ENCODE measurements at places on chromosomes 13 and 19.

GRCh38 chr13:35826626-35827254, 304.4 kb downstream of the DCLK1 start:
- DNase-seq = no peak

- DNase-seq = peak; percentile 90
These were observed at the start of gene JSRP1 for GRCh38 chr19:2255982-2256685. JSRP1 (minus strand) TSS chr19:2256417; CDS start chr19:2255314, 1,103 bp downstream.

- DNase-seq = no peak
These were observed 30.4 kb upstream of the PCDH8 start for GRCh38 chr13:52878831-52879230.

- DNase-seq = no peak
These were observed 46.9 kb downstream of the FGF9 start for GRCh38 chr13:21717817-21718216.

DNA sequence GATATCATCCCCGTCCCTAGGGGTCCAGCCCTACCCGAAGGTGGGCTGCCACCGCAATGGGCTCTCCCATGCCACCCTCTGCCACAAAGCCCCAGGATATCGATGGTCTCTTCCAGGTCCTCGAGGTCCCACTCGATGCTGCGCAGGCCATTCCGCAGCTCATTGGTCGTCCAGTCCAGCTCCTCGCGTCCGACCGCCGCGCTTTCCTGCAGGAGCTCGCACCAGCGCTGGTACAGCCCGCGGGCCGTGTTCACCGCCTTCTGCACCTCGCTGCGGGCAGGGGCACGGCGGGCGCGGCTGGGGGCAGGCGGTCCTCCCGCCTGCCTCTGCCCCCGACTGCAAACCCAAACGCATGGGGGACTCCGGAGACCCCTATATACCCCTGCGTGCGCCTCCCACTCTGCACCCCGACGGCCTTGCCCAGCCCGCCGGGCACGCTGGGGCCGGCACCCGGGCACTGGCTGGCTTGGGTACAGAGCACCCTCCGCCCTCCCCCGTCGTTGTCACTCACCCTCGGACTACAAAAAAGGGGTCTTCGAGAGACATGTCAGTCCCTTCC, 468 bp downstream of the STX10 start:
- DNase-seq = peak; percentile 62

DNA sequence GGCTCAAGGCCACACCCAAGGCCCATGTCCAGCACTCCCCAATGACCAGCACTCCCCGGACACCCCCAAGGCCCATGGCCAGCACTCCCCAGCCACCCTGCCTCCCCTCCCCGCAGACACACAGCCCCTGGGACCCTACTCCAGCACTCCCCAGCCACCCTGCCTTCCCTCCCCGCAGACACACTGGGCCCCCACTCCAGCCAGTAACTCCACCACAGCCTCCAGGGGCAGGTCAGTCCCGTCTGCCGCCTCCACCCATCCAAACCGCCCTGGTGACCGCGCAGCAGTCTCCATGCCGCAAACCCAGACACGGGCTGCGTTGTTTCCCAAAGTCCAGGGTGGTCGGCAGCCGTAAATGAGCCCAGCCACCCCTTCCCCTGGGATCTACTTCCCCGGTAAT, 70.7 kb downstream of the SPACA7 start:
- no peak for DNase-seq

DNA sequence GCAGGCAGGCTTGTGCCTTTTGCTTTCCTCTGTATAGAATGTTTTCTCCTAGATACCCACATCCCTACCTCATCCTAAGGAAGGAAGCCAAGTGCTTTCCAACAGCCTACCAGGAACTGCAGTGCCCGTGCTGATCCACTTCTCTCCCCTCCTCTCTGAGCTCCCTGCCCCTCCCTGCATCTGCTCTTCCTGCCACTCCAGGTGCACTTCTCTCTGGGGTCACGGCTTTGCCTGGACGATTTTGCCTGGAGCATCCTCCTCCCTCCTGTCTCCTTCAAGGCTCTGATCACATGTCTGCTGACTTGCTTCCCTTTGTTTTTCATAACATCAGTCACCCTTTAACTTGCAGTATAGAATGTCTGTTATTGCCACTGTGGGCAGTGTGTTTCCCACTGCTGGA, 34.7 kb upstream of the IRS2 start:
- no peak for DNase-seq

- no peak for DNase-seq
These were observed 42.1 kb downstream of the PTPRS start for GRCh38 chr19:5298471-5298901.

GRCh38 chr13:82636119-82636518, 1246.2 kb downstream of the SLITRK1 start:
- no peak for DNase-seq

DNA sequence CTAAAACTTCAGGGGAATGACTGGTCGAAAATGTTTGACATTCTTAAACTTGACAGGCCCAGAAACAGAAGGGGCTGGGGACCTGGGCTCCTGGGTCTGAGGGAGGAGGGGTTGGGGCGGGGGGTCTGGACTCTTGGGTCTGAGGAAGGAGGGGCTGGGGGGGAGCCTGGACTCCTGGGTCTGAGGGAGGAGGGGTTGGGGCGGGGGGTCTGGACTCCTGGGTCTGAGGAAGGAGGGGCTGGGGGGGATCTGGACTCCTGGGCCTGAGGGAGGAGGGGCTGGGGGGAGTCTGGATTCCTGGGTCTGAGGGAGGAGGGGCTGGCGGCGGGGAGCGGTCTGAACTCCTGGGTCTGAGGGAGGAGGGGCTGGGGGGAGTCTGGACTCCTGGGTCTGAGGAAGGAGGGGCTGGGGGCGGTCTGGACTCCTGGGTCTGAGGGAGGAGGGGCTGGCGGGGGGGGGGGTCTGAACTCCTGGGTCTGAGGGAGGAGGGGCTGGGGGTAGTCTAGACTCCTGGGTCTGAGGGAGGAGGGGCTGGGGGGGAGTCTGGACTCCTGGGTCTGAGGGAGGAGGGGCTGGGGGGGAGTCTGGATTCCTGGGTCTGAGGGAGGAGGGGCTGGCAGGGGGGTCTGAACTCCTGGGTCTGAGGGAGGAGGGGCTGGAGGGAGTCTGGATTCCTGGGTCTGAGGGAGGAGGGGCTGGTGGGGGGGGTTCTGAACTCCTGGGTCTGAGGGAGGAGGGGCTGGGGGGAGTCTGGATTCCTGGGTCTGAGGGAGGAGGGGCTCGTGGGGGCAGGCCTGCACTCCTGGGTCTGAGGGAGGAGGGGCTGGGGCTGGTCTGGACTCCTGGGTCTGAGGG, 5.5 kb upstream of the KLK6 start:
- no peak for DNase-seq

- DNase-seq = no peak
These were observed 14.3 kb downstream of the MRPS12 start for GRCh38 chr19:38944981-38945506.

DNA sequence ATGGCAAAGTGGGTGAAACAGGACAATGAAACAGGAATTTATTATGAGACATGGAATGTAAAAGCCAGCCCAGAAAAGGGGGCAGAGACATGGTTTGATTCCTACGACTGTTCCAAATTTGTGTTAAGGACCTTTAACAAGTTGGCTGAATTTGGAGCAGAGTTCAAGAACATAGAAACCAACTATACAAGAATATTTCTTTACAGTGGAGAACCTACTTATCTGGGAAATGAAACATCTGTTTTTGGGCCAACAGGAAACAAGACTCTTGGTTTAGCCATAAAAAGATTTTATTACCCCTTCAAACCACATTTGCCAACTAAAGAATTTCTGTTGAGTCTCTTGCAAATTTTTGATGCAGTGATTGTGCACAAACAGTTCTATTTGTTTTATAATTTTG, 8.6 kb downstream of the CLN5 start:
- DNase-seq = no peak

DNA sequence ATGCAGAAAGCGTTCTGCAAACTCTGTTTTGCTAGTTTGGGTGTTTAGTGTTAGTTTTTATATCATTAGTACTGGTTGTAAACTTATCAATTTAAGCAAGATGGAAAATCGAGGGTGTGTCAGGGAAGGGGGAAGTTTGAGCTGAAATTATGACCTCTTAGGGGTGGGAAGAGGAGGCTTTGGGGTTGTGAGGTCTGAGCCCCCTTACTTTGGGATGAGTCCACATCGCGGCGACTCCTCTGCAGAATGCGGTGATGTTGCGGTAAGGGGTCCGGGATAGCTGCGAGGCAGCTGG, 743 bp upstream of the NDUFS7 start:
- no peak for DNase-seq

DNA sequence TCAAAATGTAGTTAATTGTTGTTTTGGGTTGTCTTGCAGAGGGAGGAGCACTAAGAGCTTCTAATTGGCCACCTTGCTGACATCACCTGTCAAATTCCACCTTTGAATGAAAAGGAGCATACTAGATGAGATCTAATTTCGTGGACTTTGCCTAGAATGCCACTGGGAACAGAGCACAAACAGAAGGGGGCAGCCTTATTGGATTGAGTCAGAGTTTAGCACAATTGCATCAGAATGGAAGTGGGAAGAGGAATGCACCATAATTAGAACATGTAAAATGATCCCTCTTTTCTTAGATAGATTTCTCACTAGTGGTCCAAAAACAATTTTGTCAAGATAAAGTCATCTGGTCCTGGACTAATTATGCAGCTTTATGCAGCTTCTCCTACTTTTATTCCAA, 1552.2 kb downstream of the PCDH9 start:
- DNase-seq = no peak

- peak; percentile 81 for DNase-seq
These were observed 97.7 kb downstream of the SIPA1L3 start for GRCh38 chr19:38004521-38005223.

DNA sequence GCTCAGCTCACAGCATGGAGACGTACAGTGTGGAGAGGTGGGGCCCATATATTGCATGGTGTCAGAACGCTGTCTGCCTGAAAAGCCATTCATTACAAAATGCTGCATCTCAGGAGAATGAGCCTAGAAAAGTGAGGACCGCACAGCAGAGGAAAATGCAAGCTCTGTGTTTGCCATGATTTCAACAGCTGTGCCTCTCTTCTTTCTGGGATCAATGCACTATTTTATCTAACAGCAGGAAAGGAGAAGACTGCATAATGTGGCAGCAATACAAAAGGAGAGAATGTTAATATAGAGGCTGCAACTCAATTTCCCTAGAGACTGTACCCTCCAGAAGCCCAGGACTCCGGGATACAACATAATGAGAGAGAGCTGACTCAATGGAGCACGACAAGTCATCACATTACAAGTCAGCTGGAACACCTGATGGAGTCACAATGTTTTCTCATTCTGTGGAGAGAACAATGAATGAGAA, 368.0 kb downstream of the FGF14 start:
- DNase-seq = no peak

DNA sequence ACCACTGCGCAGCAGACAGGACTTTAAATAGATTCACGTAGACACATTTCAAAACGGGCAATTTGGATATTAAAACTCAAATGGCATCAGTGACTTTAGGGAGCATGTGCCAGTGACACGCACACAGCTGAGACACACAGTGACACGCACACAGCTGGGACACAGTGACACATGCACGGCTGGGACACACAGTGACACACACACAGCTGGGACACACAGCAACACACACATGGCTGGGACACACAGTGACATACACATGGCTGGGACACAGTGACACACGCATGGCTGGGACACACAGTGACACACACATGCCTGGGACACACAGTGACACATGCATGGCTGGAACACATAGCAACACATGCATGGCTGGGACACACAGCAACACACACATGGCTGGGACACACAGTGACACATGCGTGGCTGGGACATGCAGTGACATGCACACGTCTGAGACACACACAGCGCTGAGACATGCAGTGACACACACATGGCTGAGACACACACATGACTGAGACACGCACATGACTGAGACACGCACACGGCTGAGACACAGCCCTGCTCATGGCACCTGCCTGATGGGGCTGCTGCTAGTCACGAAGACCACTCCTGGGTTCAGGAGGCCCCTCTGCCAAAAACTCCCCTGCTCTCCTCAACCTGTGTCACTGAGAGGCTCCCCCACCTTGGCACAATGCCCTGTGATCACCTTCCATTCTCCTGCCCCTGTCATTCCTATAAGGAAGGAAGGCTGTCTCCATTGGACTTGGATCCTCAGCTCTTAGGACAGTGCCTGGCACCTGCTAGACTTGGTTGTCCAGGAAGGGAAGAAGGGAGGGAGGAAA, 52.5 kb downstream of the SOX1 start:
- DNase-seq = no peak

- no peak for DNase-seq
These were observed 19.2 kb downstream of the EPN1 start for GRCh38 chr19:55694241-55694655.

- DNase-seq = no peak
These were observed 16.3 kb upstream of the GPR183 start for GRCh38 chr13:99323488-99323887.

GRCh38 chr13:79246578-79246949, 159.5 kb downstream of the RBM26 start:
- DNase-seq = no peak

DNA sequence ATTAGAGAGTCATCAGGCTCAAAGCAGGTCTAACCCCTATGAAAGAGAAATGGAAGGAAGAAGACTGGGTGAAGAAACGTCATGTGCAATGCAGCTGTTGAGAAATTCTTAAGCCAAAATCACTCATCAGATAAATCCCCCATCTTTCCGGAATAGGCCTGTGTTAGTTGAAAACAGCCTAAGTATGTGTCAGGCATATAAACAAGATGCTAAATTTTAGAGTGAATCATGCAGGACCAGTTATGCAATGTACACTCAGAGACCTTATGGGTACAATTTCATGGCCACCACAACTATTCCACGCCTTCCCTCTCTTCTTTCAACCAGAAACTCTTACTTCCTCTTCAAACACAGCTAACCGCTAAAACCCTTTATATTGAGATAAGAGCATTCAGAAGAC, 717.7 kb upstream of the ATXN8OS start:
- no peak for DNase-seq

- DNase-seq = no peak
These were observed 3.3 kb upstream of the SLC39A3 start for GRCh38 chr19:2743099-2743498.

DNA sequence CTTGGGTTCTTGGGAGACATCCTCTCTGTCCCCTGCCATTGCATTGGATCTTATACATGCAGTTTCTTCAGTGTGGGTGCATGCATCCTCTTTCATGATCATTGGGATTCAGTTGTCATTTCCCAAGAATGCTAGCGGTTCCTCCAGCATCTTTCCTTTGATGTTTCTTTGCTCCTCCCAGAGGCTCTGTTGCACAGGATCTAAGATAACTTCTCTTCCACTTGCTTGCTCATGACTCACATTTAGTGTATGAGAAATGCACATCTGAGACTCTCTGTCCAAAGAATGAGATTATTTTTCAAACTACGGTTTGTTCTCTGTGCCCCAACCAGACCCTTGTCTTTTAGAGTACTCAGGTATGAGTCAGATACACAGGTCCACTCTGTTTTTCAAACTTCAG, 197.1 kb downstream of the NDFIP2 start:
- DNase-seq = no peak

- no peak for DNase-seq
These were observed 7.3 kb downstream of the LYL1 start for GRCh38 chr19:13095393-13095784.

DNA sequence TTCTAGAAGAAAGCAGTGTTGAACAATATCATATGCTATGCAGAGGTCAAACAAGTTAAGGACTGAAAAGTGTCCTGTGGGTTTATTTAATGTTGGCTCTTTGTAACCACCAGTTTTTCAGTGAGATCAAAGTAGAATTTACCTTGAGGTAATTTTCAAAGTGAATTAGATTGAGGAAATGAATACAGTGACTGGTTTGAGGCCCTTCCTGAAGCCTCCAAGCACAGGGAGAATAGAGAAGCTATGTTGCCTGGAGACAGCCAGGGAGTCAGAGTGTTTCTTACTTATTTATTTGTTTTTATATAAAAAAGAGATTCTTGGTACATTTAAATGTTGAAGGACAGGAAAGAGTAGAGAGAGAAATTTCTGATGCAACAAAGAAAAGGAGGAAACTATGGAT, 954.3 kb upstream of the SPRY2 start:
- DNase-seq = no peak
